ENCODE measurements at places on chromosomes 1 and 21.
A peak's percentile ranks its signal among the peaks of the same experiment; 100 is the strongest.

GRCh38 chr1:157648317-157648716 lies 50.4 kb upstream of the FCRL4 start:
- no peak for DNase-seq

DNA sequence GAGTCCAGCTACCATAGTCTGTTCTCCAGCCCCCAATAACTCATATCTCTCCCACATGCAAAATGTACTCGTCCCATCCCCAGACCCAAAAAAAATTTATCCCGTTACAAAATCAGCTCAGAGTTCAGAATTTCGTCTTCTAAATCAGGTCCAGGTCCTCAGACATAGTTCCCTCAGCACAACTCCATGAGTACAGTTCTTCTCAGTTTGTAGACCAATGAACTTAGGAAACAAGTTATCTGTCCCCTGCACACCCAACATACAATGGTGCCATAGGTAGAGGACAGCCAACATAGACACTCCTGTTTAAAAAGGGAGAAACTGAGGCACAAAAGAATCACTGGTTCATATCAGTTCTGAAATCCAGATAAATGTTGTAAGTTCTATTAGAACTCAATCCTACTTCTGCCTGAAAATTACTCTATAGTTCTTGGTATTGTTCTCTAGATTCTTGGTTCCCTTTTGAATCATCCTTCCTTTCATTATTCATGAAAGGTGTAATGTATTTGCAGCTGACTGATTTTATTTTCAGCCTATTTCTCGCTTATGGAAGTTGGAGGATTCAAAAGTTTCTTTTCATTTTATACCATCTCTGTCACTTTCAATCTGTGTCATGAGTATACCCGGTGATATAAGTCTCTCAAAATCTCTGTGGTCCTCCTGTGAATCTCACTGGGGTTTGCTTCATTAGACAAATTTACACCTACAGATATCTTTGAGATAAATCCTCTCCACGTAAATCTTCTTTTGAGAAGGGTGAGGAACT lies 75.8 kb upstream of the TSPAN2 start:
- DNase-seq = no peak

DNA sequence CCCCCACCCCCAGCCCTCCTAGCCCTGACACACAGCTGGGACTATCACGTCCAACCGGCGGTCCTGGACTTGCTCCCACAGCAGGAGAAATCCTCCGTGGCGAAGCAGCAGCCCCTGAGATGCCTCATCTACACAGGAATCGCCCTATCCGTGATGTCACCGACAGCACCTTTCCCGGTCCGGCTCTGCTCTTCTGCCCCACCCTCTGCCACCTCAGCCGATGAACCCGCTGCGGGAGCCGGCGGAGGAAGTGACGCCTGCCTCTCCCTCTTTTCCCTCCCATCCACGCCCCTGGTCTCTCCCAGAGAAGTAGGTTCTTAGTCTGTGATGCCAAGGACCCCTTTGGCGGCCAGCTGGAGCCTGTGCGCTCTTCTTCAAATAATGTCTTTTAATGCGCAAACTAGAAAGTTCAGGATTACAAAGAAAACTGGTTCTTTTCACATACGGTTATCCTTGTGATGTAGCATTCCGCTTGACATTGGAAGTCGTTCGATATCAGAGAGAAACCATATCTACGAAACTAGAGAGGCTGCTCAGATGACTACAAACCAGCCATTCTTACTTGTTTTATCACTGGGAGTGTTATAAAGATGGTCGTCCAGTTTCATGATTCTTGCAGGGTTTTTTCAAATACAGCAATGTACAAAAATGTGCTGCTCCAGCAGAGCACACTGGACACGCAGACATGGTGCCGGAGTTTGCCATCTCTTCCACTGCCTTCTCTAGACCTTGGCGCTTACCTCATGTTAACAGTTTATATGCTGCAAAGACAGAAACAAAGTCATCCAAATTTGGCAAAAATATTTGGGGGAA lies 120.3 kb downstream of the PPIAL4G start:
- no peak for DNase-seq

- DNase-seq = no peak
These were observed 302.4 kb upstream of the TMPRSS15 start for GRCh38 chr21:18705971-18706370.

DNA sequence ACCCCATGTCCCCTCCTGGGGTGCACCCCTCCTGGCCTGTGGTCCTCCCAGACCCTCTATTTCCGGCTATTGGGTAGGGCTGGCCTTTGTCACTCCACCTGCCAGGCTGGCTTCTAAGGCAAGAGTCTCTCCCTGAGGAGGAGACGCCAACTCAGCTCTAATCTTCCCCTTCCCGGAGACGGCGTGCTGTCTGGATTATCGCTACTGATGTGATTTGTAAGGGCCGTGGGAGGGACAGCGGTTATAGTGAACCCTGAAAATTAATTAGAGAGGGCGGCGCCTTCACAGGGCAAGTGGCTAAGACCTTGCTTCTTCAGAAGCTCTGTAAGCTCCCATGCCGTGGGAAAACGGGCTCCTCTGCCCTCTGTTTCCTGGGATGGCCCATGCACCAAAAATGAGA lies 207.0 kb upstream of the VAMP3 start:
- peak; percentile 52 for DNase-seq

DNA sequence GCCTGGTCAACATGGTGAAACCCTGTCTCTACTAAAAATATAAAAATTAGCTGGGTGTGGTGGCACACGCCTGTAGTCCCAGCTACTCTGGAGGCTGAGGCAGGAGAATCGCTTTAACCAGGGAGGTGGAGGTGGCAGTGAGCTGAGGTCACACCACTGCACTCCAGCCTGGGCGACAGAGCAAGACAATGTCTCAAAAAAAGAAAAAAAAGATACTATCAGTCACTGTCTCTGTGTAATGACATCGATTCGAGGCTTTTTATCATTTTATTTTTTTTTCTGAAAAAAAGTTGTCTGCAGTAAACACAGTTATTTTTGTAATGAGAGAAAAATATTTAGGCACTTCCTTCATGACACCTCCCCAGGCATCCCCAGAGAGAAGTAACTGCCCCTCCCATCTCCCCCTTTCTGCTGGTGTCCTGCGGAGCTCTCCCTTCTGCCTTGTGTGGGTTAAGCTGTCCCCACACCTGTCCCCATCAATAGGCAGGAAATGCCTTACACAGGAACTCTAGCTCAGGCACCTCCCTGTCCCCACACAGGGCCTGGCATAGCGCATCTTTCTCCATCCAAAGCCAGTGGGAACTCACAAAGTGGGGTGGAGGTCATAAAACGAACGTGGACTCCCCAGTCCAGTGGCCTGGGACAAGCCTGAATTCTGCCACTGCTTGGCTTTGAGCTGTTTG lies 132.0 kb downstream of the SYF2 start:
- no peak for DNase-seq

DNA sequence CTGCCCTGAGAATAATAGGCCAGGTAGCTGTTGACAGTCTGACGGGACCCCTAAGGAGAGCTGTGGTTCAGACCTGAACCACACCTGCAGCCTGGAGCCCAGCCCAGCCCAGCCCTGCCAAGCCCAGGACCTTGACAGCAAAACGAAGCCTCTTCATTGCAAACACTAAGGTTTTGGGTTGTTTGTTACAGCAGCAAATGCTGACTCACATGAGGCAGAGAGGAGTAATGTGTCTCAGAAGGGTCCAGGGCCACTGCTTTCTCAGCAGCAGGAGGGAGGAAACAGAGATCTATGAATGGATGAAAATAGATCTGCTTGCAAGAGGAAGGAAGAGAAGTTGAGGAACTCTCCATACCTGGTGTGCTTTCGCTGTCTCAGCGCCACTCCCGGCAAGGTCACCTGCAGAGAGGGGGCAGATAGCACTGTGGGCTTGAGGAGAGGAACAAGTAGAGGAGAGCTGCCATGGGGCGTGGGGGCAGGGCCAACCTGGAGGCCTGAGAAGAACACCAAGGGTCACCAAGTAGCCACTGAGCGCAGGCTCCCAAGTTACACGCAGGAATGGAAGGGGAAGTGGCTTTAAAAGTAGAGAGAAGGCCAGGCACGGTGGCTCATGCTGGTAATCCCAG lies 127.2 kb downstream of the ZNF281 start:
- no peak for DNase-seq

DNA sequence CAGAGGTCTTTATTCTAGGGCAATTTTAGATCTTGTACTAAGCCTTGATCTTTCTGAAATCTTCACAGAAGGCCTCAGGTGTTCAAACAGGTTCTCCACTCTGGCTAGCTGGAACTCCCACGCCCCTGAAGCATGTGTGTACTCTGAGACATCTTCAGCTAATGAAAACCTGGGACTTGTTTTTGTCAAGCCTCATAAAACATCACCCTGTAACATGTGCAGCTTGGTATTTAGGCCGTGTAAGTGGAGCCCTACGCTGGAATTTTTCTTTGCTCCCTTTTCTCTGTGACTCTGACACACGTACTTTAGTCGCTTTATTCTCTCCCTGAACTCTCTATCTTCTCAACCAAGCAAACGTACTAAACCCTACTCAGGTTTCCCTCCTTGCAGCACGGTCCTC lies 701.9 kb upstream of the ZP4 start:
- DNase-seq = no peak

GRCh38 chr1:66168467-66168887 lies 365.5 kb upstream of the SGIP1 start:
- DNase-seq = no peak

DNA sequence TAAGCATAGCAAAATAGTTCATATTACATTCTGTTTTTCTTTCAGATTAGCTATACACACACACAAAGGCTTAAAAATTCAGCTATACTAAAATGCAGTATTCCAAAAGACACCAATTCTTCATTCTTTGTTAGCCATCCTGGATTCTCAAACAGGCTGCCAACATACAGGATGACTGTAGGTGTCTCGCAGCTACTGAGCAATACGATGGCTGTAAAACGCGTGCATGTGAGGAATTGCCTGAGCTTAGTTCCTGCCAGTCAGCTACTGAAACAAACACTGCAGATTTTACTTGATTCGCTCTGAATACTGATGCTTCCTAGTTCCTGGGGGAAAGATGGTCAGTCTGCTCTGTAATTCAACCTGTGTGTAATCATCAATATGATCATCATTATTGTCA lies 24.7 kb upstream of the HMGN1 start:
- DNase-seq = no peak

DNA sequence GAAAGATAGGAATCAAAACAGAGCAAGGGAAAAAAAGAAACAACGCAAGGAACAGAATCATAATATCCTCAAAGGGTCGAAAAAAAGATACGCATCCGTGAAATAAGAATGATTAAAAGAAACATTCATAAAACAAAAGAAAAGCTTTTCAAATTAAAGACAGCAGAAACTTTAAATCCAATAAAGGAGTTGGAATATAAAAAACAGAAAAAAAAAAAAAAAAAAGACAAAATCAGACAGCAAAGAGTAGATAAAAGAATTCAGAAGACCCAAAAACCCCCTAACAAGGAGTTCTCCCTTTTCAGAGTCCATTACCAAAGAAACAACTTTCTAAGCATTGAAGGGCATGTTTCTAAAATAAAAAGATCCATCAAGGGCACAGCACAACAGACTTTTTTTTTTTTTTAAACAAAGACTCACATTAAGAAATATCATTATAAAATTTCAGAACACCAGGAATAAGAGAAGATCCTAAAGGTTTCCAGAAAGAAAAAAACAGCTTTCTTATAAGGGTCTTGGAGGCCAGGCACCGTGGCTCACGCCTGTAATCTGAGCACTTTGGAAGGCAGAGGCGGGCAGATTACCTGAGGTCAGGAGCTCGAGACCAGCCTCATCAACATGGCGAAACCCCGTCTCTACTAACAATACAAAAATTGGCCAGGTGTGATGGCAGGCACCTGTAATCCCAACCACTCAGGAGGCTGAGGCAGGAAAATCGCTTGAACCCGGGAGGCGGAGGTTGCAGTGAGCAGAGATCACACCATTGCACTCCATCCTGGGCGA lies 44.7 kb downstream of the ENAH start:
- no peak for DNase-seq

DNA sequence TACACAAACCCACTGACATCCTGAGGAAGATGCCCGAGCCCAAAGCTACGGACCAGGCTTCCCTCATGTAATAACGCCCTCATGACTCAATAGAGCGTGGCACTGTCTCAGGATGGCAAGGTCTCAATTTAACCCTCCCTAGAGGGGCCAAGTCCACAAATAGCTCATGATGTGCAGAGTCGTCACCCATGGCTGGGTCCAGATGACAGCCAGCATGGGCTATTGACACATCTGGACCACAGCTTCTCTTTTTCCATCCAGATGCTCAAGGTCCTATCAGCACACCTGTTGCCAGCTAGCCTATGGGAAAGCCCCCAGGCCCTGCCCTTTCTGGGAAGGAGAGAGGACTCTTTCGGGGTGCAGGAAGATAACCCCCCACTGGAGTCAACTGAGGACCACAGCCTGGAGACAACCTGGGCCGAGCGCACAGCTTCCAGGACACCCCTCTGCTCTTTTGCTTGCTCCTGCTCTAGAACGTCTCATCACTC lies 2.8 kb downstream of the LAPTM5 start:
- DNase-seq = no peak

DNA sequence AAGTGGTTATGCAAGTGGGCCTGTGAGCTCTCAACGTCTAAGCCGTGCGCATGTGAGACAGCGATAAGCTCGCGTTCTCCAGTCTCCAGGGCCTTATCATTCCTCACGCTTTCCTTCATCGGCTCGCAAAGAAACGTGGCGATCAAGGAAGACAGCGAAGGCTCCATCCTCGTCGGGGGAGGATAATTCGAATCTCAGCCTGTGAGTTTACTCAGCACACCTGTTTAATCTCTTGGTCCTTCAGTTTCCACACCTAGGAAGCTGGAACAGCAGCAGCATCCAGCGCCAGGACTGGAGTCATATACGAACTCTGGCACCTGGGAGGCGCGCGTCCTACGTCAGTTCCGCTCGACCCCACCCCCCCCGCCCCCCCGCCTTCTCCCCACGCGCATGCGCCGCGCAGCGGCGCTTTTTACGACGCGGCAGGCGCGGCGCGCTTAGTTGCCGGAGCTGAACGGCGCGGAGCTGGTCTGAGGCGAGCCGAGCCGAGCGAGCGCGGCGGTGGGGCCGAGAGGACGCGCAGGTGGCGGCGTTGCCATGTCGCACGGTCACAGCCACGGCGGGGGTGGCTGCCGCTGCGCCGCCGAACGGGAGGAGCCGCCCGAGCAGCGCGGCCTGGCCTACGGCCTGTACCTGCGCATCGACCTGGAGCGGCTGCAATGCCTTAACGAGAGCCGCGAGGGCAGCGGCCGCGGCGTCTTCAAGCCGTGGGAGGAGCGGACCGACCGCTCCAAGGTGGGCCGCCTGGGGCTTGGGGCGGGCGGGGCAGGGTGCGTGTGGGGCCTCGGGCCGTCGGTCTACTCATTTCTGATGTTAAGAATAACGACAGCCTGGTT lies at the start of gene PITHD1:
Gene PITHD1, plus strand, starts transcription at position 440 of the 836 bp plus-strand sequence. Its CDS starts 98 bp downstream, at position 538.
- DNase-seq = peak; percentile 92

DNA sequence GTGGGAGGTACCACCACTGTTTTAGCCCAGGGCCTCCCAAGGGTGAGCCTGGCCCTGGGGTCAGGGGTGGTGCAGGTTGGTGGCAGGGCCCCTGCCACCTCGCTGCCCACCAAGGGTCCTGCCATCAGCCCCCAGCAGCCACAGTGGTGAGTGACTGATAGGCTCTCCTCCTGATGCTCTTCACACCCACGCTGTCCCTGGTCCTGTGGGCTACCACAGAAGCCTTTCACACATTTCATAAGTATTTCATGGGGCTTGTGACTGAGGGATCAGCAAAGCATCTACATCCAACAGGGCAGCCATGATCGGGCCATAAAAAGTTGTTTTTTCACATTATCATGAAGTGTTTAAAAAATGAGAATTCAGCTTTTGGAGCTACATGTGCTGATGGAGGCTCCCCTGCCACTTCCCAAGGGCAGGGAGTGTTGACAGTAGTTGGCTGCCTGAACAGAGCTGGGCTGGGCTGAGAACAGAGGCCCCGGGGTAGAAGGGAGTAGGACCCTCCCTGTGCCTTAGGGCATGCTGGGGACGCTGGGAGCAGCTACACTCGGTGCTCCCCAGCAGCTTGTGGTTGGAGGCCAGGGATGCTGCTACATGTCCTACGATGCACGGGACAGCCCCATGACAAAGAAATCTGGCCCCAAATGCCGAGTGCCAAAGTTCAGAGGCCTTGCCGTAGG lies 73.1 kb upstream of the TMEM51 start:
- DNase-seq = no peak

Measured in posterior vena cava (tissue), 2 donors.